ENCODE measurements at places on chromosomes 11 and 22.

GRCh38 chr11:3340025-3340424, 38.9 kb downstream of the ZNF195 start:
- DNase-seq = no peak

DNA sequence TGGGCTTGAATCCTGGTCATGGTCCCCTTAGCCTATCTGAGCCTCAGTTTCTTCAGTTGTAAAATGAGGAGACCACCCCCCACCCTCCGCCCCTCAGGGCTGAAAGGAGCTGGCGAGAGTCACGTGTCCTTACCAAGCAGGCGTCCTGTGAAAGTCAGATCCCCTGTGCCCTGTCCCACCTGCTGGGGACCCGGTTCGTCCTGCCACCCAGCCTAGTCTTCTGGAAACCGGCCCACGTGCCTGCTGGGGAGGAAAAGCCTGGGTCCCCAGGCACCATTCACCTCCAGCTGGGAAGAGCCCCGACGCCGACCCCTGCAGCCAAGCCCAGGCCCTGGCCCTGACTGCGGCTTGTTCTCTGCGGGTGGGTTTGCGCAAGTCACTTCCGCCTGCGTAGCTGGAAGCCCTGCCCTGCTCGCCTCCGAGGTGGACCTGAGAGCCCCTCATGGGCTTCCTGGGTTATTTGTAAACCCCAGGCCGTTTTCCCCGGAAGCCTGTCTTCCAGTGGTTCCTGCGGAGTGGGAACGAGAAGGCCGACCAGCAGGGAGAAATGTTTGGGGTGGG, 679 bp upstream of the SSH3 start:
- peak; percentile 66 for DNase-seq

DNA sequence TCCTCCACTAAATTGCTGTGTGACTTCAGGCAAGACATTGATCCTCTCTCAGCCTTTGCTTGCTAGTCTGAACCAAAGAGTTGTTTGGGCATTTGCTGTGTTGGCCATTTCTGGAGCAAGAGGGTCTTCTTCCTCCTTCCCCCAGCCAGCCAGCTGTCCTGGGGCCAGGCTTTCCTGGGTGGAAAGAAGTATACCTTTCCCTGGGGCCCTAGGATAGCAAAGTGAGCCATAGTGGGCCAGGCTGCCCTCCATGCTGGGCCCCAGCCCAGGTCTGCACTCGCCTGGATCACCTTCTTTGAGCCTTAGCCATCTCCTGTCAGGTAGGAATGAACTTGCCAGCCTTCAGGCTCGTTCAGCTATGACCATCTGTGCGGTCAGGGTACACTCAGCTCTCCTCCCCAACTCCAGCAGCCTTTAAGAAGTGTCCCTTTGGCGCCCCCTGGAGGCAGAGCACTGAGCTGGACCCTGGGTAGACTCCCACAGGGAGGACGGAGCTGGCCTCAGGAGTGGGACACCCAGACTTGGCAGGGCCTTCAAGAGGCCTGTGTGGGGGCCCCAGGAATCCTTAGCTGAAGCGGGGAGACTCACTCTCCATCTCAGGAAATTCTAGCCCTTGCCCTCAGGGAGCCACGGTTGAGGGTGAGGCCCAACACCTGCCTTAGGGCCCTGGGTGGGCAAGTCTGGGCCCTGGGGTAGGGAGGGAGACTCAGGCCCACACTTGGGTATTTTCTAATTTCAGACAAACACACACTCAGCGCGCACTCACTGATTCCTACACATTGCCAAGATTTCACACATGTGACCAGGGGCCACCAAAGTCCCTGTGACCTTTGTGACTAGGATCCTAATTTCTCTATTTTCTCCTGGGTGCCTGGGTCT, 35.6 kb upstream of the TPBGL start:
- peak; percentile 74 for DNase-seq

- DNase-seq = no peak
These were observed 843.2 kb downstream of the KCNA4 start for GRCh38 chr11:29173660-29174062.

- no peak for DNase-seq
These were observed 104.7 kb upstream of the E2F8 start for GRCh38 chr11:19345519-19345847.

GRCh38 chr11:9703280-9703679, 39.4 kb downstream of the SWAP70 start:
- DNase-seq = no peak

DNA sequence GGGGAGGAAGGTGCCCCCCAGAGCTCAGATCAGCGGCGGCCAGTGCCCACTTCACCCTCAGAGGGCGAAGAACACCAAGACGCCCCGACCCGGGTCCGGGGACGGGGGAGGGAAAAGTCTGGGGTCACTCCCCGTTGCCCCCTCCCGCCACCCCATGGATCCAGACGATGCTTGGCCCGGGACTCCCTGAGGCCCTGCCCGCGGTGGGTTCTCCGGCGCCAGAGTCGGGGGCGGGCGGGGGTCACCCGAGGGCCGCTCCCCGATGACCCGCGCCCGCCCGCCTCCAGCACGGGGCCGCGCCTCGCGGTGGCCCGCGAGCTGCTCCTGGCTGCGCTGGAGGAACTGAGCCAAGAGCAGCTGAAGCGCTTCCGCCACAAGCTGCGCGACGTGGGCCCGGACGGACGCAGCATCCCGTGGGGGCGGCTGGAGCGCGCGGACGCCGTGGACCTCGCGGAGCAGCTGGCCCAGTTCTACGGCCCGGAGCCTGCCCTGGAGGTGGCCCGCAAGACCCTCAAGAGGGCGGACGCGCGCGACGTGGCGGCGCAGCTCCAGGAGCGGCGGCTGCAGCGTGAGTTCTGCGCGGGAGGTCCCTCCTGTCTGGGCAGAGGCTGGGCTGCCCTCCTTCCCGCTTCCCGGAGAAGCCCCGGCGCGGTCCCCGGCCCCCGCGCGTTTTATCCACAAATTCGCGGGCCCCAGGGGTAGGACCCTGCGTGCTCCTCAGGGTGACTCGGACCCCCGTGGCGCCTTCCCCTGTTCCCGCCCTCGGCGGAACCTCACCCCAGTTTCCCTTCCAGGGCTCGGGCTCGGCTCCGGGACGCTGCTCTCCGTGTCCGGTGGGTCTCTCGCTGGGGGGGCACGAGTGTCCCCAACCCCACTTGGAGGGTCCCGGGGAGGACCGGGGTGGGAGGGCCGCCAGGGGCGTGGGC, 1.1 kb downstream of the NLRP6 start:
- DNase-seq = no peak

- no peak for DNase-seq
These were observed 106.3 kb downstream of the MPPED2 start for GRCh38 chr11:30479899-30480298.

DNA sequence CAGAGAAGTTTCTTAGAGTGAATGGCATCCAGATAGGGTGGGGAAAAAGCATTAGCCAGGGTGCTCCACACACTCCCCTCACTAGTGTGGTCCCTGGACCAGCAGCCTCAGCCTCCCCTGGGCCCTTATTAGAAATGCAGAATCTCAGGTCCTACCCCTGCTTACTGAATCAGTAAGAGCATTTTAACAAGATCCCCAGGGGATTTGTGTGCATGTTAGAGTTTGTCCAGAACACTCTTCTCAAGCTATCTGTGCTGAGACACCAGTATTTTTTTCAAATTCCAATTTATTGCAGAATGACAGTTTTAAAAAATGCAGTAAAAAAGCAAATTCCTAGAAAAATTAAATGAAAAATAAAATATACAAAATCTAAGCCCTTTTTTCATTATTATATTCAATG, 123.1 kb downstream of the MIAT start:
- DNase-seq = no peak

DNA sequence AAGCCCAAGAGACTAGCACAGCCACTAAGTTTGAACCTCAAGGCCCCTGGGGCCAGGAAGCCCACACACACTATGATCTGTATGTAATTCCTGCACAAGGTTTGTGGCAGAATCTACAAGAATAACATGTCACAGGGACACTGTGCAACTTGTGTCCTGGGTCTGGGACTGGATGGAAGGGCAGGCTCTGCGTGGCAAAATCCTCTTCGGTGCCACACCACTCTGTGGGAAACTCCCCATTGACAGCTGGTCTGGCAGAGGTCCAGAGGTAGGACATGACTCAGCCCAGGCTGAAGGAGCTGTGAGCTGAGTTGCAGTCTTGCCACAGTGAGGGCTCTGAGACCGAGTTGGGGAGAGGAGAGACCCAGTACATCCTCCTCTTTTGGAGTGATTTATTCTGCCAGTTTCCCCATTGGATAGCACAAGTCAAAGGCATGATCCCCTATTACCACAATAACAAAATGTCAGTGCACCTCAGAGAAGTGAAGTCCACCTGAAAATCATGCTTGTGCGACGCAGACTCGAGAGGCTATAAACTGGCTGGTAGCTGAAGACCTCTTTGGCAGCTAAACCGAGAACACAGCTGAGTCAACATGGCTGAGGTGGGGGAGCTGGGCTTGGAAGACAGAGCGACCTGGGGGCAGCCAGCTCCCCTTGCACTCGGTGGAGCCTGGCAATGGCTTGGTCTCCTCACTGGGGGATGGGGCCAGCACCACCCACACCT, 23.3 kb upstream of the SERPIND1 start:
- peak; percentile 57 for DNase-seq

- no peak for DNase-seq
These were observed 377.0 kb upstream of the LRRC4C start for GRCh38 chr11:41836431-41836830.

- DNase-seq = no peak
These were observed 64.4 kb upstream of the HORMAD2 start for GRCh38 chr22:30015846-30016245.

- DNase-seq = no peak
These were observed 24.7 kb downstream of the BTBD10 start for GRCh38 chr11:13438291-13438690.

DNA sequence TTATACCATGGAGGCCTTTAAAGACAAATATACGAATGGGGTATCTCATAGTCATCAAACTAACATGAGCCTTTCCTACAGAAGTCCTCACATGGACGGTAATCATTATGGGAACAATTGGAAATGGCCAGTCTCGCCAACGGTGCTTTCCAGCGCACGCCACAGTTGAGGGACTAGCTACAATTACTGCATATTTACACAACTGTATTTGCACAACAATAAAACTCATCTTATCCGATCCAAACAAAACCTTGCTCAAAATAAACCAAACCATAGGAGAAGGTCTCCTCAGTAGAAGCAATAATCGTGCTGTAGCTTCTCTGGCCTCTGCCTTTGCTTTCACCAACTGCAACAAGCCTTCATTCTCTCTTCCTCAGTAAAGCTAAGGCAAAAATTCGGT, 5.9 kb downstream of the CADM1 start:
- no peak for DNase-seq

GRCh38 chr11:83070731-83071566, 748 bp downstream of the RAB30 start:
- no peak for DNase-seq

- DNase-seq = no peak
These were observed 14.2 kb downstream of the AP5B1 start for GRCh38 chr11:65766535-65766934.

- no peak for DNase-seq
These were observed 2.5 kb downstream of the WBP2NL start for GRCh38 chr22:42001121-42001520.

GRCh38 chr11:326592-326841, 5.9 kb upstream of the IFITM3 start:
- DNase-seq = no peak

GRCh38 chr11:134503100-134503499, 91.1 kb upstream of the B3GAT1 start:
- no peak for DNase-seq

DNA sequence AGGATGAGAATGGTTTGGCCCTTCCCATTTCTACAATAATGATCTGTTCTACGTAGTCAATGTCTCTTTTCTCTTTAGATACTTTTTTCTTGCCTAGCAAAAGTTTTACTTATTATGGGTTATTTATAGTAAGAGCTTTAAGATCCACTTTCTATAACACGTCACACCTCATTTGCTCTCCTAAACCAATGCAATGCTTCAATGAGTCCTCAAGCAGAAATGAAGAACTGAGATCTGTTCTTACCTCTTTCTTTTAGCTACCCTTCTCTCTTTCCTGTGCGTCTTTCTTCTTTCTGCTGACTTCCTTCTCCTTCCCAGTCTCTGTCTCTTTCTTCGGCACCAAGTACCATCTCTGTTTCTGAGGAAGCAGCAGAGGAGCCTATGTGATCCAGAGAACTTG, 61.8 kb downstream of the SNX19 start:
- no peak for DNase-seq

DNA sequence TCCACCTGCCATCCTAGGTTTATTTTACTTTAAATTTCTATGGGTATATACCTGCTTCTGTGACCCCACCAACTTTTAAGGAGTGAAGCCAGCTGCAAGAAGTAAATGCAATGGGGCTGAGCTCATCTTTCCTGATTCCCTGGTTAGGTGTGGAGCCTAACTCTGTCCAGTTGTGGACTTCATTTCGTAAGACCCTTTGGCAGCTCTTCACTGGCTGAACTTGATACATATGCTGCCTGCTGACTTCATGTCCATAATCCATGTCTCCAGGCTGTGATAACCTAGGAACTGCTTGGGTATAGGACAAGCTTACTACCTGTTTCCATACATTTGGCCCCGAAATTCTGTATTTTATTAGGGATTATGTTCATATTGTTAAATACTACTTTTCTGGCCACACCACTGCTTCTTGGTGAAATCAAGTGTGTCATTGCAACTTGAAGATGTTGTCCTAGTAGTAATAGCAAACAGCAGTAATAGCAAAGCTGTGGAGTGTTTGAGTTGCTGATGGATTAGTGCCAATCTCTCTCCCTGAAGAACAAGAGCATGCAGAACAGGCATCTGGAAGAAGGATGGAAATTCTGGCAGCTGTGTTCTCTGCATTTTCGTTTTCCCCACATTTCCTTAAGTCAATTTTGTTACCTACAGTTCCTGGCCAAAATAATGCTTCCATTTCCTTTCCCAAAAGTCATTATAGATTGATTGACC, 31.2 kb downstream of the LDLRAD3 start:
- DNase-seq = no peak

DNA sequence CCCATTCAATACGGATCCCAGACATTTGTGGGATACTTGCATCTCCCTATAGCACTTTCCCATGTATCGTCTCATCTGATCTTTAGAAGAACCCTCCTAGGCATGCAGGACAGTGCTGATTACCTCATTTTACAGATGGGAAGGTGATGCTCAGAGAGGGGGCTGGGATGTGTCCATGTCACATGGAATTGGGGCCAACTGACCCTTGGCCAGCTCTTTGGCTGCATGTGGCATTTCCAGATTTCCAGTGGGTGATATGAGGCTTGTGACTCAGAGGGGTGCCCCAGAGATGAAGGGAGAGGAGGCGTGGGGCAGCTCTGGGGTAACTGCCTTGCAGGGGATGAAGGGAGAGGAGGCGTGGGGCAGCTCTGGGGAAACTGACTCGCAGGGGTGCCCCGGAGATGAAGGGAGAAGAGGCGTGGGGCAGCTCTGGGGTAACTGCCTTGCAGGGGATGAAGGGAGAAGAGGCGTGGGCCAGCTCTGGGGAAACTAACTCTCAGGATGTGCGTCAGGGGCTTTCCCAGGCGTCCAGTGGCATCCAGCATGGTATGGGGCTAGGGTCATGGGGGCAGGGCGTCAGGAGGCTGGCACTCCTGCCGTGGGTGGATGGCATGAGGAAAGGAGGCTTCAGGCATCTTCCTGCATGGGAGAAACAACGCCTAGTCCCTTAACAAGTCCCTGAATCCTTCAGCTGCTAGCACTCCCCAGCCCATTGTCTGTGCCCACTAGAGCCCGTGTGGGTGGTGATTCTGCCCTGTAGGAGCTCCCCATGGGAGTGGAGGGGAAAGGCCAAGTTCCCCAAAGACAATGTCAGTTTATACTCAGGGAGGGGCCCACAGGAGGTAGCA, 11.9 kb upstream of the CERK start:
- no peak for DNase-seq

Data from hematopoietic multipotent progenitor cell (in vitro differentiated cells).